ENCODE measurements at places on chromosomes 16 and 17.

DNA sequence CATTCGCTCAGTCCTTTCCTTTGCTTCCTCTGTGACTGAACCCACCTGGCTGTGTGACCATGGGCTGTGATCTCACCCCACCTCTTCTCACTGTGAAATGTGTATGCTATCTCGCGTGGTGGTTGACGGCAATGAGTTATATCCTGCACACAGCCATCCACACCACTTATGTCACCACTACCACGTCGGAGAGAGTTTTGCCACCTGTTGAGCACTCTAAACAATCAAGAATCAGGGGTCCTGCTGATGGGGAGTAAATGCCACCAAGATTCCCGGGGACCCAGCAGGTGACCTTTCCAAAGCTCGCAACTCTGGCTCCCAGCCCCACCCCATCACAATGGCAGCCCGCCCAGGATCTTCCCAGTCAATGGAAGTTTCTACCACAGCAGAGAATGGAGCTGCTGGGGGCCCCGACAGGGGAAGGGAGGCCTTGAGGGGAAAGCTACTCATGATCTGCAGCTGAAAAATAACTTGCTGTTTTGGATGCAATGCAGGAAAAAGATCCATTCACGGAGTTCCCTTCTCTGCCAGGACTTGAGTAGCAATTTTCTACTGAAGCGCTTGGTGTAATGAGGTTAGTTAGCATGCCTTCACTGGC lies 26.2 kb upstream of the RCVRN start:
- no peak for DNase-seq

GRCh38 chr17:48198950-48199541 lies 91.5 kb downstream of the SNX11 start:
- DNase-seq = no peak

GRCh38 chr16:1539720-1540555 lies 6.5 kb downstream of the TMEM204 start:
- DNase-seq = no peak

- no peak for DNase-seq
Observed at GRCh38 chr17:63707151-63707550, 7.2 kb upstream of the LIMD2 start.

Data from stimulated activated CD8-positive, alpha-beta memory T cell treated with anti-CD3 and anti-CD28 coated beads, Interleukin-4, amount 100 ng/mL, for 1 hour (primary cell).